ENCODE measurements at places on chromosomes 4 and X.

DNA sequence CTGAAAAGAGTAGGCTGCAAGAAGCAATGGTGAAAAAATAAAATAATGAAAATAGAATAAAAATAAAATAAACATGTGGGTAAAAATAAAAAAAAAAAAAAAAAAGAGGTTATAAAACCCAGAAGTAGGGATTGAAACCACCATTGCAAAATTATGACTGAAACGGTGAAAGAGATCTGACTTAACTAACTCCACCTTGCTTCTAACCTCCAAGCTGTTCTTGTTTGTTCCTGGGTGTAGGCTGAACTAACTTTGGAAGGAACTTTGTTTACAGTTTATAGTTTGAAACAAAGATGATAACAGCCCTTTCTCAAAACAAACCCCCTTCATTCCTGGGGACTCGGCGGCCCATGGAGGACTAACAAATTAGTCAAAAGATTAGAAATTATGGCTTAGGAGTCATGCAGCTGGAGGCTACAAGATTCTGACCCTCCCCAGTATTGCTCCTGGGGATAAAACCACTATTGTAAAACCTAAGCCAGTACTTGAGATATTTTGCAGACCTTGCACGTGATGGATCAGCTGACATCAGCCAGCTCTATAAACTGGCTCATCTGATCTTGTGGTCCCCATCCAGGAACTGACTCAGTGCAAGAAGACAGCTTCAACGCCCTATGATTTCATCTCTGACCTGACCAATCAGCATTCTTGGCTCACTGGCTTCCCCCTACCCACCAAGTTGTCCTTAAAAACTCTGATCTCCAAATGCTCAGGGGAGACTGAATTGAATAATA, 30.4 kb downstream of the DDX60L start:
- peak; percentile 41 for DNase-seq

GRCh38 chr4:3832536-3833220, 66.5 kb downstream of the ADRA2C start:
- DNase-seq, result no peak

GRCh38 chrX:108312011-108312410, 126.2 kb downstream of the COL4A6 start:
- no peak for DNase-seq

- DNase-seq, result no peak
These were observed 238.1 kb downstream of the INPP4B start for GRCh38 chr4:142607976-142608375.

- no peak for DNase-seq
These were observed 124.0 kb upstream of the PJA1 start for GRCh38 chrX:69289046-69289792.

- no peak for DNase-seq
These were observed 8.7 kb upstream of the TECRL start for GRCh38 chr4:64417974-64418373.

DNA sequence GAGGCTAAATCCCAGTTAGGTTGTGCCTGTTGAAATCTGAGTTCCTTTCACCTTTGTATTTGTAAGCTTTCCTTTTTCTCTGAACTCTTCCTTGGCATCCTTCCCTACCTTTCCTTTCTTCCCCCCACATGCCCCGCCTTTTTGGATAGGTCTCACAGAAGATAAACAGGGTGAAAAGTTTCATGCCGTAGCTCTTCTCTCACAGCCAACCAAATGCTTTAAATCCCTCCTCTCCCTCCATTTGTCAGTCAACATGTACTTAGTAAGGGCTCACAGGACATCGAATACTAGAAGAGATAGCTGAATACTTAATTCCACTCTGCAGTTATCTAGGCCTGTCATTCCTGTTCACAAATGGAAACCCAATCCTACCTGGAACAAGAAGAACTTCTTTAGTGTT, 107.1 kb upstream of the BMPR1B start:
- DNase-seq, result no peak

DNA sequence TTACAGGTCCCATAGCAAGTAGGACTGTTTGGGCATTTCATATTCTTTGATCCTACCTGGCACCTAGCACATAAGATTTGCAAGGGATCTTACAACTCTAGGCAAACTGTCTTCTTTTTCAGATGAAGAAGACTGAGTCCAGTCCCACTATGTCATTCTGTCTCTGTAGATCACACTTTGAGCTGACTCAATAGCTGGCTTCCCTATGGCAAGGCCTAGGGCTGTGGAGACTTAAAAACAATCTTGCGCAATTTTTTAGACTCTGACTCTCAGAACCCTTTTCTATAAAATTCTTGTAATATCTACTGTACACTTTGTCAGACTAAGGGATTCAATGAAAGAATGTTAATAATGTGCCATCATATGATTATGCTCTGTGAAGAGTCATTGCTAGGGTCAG, 26.7 kb downstream of the OTC start:
- DNase-seq, result no peak

DNA sequence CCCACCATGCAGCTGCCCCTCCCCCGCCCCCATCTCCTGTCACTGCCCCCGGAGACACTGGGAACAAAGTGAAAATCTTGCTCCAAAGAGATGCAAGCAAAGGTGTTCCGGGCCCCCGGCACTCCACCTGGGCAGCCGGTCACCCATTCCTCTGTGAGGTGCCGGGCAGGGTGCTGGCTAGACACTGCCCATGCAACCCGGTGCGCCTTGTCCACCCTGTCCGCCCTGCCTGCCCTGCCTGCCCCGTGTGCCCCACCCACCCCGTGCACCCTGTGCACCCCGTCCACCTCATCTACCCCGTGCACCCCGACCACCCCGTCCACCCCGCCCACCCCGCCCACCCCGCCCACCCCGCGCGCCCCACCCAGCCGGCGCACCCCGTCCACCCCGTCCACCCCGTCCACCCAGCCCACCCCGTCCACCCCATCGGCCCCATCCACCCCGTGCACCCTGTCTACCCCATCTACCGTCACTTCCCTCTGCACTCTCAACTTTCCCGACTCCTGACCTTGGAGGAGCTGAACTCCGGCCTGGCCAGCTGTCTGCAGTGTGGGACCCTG, 31.9 kb upstream of the FGFR3 start:
- no peak for DNase-seq

GRCh38 chr4:129972257-129972656, 876.3 kb downstream of the C4orf33 start:
- no peak for DNase-seq

DNA sequence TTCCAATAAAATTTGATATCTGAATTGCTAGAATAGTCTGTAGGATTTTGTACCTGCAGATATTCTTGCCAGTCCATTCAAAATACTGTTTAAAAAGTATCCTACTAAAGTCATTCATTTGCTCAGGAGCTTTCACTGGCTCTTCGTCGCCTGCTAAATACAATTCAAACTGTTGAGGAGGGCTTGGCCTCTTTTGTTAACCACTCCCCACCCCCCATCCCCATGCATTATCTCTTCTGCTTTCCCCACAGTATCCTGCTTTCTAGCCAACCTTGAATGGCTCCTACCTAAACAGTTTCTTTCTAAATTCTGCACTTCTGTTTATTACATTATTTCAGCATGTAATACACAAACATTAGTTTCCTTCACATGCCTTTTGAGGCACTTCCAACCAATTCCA, 230.8 kb downstream of the CPE start:
- DNase-seq, result no peak

GRCh38 chr4:3417448-3417847, 24.3 kb upstream of the HGFAC start:
- DNase-seq, result no peak

- DNase-seq, result no peak
These were observed 431.8 kb upstream of the HTR2C start for GRCh38 chrX:114152130-114152529.

GRCh38 chr4:32684160-32684559, 1964.0 kb downstream of the PCDH7 start:
- DNase-seq, result no peak

- no peak for DNase-seq
These were observed 67.4 kb downstream of the GLRB start for GRCh38 chr4:157143369-157143768.

GRCh38 chrX:111348429-111348828, 63.6 kb downstream of the DCX start:
- no peak for DNase-seq

- DNase-seq, result peak; percentile 97
These were observed at the start of gene UBA6 for GRCh38 chr4:67700738-67701516. TSS of gene UBA6 (minus strand) at chr4:67701155. CDS start at chr4:67701119, 36 bp downstream.

DNA sequence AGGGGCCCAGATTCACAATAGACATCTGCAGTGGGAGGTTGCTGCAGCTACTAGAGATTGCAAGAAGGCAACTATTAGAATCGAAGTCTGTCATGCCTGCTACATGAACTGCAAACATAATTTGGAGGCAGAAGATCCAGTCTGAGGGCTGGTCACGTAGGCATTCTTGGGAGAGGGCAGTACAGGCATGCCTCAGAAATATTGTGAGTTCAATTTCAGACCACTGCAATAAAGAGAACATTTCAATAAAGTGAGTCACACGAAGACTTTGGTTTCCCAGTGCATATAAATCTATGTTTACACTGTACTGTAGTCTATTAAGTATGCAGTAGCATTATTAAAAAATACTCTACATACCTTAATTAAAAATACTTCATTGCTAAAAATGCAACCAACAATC, 585.8 kb upstream of the FAT1 start:
- DNase-seq, result no peak

GRCh38 chr4:58761563-58761962, 1651.4 kb upstream of the IGFBP7 start:
- DNase-seq, result no peak

GRCh38 chr4:147194114-147194513, 248.4 kb upstream of the TTC29 start:
- no peak for DNase-seq

DNA sequence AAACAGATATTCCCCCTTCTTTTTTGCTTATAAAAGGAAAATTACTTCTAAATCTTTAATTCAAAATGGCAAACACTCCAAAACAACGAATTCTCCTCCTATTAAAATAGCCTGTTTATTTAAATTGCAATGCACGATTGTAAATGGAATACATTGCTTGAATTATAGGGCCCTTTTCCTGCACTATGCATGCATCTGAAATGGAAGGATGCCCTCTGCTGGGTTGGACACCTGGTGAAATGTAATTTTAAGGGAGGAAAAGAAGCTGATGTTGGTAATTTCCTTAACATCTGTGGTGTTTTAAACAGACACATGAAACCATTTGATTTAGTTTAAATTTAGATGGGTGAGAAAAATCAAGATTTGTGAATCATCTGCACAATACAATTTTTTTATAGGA, 72.8 kb downstream of the GRXCR1 start:
- no peak for DNase-seq

- no peak for DNase-seq
These were observed 93.0 kb upstream of the LDB2 start for GRCh38 chr4:16991450-16991849.

All from erythroblast (primary cell).